ENCODE measurements at places on chromosomes 6 and 20.

GRCh38 chr20:46751856-46752255, 42.4 kb downstream of the SLC2A10 start:
- DNase-seq: no peak

DNA sequence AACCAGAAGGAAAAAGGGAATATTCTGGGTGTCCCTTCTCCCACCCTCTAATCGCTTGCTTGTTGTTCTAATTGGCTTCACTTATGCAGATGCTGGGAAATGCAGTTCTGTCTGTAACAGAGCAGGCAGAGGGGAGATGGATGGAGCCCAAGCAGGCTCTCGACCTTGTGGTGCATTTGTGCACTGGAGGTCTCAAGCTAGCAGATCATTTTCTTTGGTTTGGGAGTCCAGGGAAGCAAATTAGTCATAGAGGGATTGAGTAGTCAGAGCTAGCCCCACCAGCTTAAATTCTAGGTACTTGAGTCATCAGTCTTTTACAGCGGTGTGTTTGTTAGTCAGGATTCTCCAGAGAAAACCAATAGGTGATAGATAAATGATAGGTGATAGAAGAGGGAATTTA, 234.7 kb upstream of the ECI2 start:
- no peak for DNase-seq

DNA sequence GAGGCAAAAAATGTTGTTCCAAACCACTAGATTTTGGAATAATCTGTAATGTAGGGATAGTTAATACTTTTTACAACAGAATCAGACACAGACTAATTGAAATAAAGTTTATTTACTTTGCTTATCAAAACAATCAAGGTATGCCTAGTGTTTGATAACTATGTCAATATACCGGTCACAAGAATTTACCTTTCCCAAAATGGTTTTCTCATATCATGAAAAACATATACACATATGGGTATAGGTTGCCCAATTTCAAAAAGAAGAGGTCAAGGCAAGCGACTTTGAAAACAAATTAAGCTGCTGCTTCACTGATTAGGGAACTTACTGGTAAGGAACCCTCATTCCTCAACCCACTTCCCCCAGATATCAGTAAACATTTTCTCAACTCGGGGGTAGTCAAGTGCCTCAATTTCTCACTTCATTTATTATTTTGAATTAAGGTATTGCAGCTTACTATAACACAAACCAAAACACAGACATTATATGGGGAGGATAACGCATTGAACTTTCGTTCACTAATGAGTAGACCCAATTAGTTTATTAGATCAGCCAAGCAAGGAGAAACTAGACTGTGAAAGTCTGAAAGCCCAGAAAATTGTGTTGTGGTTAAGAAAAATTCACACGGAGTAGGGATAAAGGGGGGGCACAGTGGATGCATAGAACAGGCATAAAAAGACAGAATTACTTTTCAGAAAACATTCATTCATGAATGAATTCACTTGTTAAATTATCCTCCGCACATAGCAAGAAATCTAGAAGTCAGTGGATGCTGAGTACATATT, 9.0 kb upstream of the ELOVL5 start:
- no peak for DNase-seq

DNA sequence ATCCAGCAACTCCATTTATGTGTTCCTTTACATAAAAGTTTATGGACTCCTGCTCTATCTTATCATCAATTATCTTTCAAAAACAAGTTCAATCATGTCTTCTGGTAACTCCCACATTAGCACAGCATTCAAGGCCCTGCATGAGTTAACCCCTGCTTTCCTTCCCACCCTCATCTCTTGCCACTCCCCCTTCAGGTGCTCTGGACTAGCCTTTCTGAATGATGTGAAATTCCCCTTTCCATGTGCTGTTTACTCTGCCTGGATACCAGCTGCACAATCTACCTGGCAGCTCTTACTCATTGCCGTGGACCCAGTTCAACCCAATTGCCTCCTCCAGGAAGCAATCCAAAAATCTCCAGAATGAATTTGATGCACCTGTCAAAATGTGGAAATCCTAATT, 11.9 kb downstream of the ADGRF4 start:
- DNase-seq: no peak

GRCh38 chr20:64038224-64038564, 2.2 kb downstream of the C20orf204 start:
- no peak for DNase-seq

Measured in right cardiac atrium (tissue), 5 donors.